ENCODE measurements at places on chromosomes 6 and 20.

- DNase-seq, result no peak
These were observed 199.6 kb downstream of the TTLL2 start for GRCh38 chr6:167524261-167525111.

- no peak for DNase-seq
These were observed 612.5 kb downstream of the CDH26 start for GRCh38 chr20:60570481-60571277.

DNA sequence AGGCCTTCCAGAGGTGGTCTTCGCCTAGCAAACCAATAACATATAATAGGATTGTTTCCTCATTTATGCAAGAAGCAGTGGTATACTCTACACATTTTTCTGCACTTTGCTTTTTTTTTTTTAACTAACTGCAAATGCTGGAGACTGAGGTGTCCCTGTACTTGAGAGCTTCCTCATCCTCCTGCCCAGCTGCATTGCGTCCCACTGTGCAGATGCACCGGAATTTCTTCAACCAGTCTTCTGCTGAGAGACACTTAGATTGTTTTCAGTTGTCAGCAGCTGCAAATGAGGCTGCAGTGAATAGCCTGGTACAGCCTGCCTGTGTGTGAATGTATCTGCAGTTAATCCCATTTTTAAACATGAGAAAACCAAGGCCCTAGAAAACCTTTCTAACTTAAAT, 11.5 kb downstream of the FGD2 start:
- DNase-seq, result no peak

GRCh38 chr20:25571817-25572216, 13.5 kb downstream of the NINL start:
- DNase-seq, result no peak

DNA sequence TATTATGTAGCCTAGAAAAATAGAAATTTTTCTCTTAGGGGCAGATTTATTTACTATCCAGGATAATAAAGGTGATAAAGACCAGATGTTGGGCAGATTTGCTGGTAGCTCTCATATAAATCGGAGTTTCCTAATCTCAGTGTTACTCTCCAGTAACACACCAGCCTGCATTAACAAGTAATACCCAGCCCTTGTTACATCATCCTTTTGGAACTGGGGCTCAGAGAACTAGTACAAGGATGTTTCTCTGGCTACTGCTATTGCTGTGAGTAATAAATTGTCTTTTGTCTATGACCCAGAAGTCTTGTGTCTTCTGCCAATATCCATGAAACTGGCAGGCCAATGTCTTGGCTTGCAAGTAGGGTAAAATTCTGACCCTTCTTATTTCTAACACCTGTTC, 16.8 kb downstream of the TPD52L1 start:
- DNase-seq, result no peak
